Stimulated activated CD8-positive, alpha-beta memory T cell treated with anti-CD3 and anti-CD28 coated beads, Interleukin-15, amount 100 ng/mL, for 48 hours (primary cell): ENCODE measurements at places on chromosomes 2 and 18.

- DNase-seq = no peak
Observed at GRCh38 chr18:56907771-56908170, 239.1 kb upstream of the BOD1L2 start.

GRCh38 chr2:3242747-3243369 is 134.8 kb downstream of the EIPR1 start:
- DNase-seq = no peak

- no peak for DNase-seq
Observed at GRCh38 chr2:234982096-234982834, 30.4 kb downstream of the SH3BP4 start.

DNA sequence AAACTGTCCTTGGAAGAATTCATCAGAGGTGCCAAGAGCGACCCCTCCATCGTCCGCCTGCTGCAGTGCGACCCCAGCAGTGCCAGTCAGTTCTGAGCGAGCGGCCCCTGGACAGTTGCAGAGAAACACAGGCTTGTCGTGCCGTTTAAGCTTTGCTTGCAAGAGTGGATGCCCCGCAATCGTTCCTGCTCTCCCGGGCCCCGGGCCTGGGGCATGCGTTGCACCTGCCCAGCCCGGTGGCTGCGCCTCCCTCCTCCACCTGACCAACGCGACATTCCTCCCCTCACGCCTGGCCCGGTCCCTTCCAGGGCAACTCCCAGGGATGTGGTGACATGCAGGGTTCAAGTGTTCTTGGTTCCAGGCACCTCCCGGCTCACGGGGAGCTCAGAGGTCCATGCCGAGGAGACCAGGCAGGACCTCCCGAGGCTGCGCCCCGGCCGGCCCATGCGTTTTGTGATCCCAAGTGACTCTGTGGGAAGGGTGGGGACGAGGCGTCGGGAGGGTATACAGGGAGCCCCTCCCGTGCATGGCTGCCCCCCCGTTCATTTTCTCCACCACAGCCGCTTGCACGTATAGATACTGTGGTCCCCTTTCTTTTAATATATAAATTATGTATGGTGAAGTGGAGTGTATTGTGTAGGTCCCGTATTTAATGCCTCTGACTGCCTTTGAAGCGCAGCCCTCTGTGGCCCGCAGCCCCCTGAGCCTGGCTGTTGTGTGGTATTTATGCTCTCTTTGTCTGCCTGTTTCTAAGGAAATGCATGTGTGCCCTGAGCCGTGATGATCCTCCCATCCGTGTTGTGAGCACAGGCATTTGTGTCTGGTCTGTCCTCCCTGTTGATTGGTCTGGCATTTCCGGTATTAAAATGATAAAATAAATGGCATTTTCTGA is 21.2 kb downstream of the ODC1 start:
- DNase-seq = no peak

- no peak for DNase-seq
Observed at GRCh38 chr18:13493725-13494124, 232.6 kb downstream of the FAM210A start.

DNA sequence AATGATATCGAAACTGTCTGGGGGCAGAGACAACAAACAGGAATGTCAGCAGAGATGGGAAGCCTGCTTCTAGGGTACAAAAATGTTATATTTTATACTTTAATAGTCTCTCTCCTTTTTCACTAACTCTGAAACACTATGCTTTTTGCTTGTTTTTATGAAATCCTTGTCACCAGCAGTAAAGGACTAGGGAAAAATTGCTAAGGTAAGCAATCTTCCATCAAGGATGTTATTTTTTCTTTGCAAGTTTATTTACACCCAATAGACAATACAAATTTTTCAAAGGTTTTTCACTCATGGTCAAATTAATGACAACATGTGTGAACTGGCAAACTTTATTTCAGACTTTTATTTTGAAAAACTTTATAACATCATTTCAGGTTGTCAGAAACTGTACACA is 1465.9 kb upstream of the NXPH2 start:
- DNase-seq = no peak

DNA sequence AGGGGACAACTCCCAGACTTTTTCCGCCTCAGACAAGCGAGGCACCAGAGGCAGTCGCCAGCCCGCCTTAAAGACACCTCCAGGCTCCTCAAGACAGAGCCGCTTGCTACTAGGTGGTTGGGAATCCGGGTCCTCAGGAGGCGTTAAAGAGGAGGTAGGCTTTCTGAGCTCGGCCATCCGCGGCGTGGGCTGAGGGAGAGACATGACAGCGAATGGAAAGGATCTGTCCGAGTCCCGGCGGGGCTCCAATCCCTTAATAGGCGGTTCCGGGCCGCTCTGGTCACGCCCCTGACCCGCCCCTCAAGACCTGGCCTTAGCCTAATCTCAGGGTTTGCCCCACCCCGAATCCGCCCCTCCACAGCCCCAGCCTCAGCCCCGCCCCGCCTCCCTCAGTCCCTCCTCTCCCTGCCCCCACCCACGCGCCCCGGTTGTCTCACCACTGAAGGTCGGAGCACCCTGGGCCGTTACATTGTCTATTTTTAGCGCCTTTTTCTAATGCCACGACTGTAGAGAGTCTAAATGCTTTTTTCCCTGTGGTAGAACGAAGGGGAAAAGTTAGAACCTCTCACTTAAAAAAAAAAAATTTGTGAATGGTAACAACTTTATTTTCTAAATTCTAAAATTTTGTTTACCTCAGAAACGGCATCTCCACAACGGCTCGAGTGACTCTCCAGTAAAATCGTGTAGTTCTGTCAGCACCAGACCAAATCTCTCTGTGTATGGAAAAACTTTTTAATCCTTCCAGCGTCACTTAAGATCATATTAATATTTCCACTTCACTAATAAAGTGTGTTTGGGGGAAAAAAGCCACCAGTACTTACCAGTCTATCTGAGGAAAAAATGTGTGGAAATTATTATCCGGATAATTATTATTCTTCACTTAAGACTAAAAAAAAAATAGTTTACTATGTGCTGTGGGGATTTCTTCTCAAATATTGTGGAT is at the start of gene RAD51AP2:
Gene RAD51AP2, minus strand, starts transcription at position 229 of the 943 bp plus-strand sequence. Its CDS starts 25 bp downstream, at position 204.
- no peak for DNase-seq

- no peak for DNase-seq
Observed at GRCh38 chr2:39587168-39587567, 78.5 kb upstream of the TMEM178A start.

- DNase-seq = no peak
Observed at GRCh38 chr2:191936882-191937405, 90.1 kb upstream of the CAVIN2 start.

DNA sequence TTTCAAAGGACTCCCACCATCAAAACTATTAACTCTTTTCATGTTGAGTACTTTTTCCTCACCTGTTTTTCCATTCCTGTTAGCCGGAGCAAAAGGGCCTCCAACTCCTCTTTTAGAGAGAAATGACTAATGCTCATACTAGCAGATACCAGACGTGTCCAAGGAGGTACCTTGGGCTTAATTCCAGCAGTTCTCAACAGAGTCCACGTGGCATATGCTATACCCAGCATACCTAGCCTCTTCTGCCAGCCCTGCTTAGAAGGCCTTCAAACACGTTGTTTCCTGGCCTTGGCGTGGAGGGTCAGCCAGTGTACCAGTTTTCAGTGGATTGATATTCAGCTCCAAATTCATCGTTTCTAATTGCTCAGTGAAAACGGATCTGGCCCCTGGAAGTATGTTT is 123.9 kb downstream of the MGAT5 start:
- DNase-seq = no peak

DNA sequence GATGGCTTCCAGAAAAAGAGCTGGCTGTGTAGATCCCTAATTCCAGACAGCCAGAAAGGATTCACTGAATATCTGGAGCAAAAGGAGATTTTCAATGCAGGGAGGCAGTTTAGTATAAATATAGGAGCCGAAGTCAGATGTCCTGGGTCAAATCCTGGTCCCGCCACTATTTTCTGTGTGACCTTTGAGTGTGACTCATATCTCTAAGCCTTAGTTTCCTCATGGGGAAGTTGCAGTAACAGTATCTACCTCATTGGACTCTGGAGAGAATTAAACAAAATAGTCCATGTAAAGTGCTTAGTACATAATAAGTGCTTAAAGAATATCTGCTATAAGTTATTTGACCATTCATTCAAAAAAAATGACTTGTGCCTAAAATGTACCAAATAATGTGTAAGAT is 52.1 kb upstream of the ITGA6 start:
- no peak for DNase-seq

- no peak for DNase-seq
Observed at GRCh38 chr18:49534846-49535601, 26.8 kb upstream of the LIPG start.

- peak; percentile 43 for DNase-seq
Observed at GRCh38 chr18:62637807-62638687, 77.3 kb upstream of the PHLPP1 start.

DNA sequence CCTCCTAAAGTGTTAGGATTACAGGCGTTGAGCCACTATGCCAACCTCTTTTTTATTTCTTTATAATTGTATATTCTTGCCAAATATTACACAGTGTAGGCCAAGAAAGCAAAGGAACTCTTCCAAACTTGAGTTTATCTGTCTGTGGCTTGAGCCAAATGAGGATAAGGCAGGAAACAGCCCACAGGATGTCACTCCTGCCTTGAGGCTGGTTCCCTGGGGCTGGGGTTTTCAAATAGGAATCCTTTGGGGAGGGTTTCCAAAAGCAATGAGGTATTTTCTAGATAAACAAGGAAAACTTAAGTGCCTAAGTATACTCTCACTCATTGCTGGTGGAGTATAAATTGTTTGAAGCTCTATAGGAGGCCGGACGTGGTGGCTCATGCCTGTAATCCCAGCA is 56.4 kb downstream of the ADCY3 start:
- DNase-seq = no peak

- DNase-seq = no peak
Observed at GRCh38 chr2:19949071-19949470, 40.8 kb downstream of the WDR35 start.

GRCh38 chr18:2406544-2406943 is 164.8 kb downstream of the METTL4 start:
- no peak for DNase-seq

- DNase-seq = no peak
Observed at GRCh38 chr18:48200631-48201336, 208.4 kb downstream of the ZBTB7C start.

GRCh38 chr2:105256431-105257047 is 15.0 kb downstream of the GPR45 start:
- DNase-seq = no peak

GRCh38 chr2:200750323-200750910 is 61.3 kb upstream of the BZW1 start:
- no peak for DNase-seq

GRCh38 chr2:153584244-153584643 is 105.7 kb upstream of the RPRM start:
- DNase-seq = no peak

DNA sequence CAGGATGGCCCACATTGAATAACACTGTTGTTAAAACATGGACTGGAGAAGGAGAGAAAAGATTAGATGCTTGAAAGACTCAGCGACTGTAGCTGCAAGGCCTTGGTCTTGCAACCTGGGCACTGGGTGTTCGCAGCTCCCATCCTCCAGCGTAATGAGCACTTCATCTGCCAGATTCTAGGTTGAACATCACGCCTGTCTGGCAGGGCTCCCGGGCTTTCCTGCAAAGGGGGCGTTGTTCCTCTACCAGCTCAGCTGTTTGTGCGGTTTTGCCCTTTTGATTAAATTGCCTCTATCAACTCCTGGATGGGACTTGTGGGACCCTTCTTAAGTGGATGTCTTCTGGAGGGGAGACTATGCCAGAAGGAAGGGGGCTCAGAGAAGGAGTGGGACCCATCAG is 215.4 kb downstream of the KLHL29 start:
- no peak for DNase-seq

DNA sequence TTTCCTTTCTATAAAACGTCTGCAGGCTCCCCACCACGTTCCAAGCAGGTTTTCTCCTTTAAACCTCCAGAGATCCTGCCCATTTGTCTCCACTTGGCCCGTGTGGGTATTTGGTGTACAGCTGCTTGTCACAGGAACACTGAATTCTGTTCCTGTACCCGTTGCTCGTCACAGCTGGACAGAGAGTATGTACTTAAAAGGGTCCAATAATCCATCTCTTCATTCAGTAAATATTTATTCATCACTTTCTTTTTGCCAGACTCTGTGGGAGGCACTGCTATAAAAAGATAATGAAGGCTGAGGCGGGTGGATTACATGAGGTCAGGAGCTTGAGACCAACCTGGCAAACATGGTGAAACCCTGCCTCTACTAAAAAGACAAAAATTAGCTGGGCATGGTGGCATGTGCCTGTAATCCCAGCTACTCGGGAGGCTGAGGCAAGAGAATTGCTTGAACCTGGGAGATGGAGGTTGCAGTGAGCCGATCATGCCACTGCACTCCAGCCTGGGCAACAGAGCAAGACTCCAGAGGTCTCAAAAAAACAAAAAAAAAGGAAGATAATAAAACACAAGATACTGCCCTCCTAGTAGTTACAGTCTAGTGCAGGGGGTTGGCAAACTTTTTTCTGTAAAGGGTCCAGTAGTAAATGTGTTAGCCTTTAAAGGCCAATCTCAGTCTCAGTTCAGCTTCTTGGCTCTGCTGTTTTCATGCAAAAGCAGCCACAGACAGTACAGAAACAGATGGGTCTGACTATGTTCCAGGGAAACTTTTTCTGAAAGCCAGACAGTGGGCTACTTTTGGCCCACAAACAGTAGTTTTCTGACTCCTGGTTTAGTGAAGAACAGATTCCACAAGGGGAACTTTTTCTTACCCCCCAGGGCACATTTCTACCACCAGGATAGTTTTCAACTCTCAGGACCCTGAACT is 309.9 kb upstream of the RAB12 start:
- no peak for DNase-seq

GRCh38 chr2:31270131-31270530 is 36.2 kb downstream of the EHD3 start:
- no peak for DNase-seq
